ENCODE measurements at places on chromosomes 1 and 21.

DNA sequence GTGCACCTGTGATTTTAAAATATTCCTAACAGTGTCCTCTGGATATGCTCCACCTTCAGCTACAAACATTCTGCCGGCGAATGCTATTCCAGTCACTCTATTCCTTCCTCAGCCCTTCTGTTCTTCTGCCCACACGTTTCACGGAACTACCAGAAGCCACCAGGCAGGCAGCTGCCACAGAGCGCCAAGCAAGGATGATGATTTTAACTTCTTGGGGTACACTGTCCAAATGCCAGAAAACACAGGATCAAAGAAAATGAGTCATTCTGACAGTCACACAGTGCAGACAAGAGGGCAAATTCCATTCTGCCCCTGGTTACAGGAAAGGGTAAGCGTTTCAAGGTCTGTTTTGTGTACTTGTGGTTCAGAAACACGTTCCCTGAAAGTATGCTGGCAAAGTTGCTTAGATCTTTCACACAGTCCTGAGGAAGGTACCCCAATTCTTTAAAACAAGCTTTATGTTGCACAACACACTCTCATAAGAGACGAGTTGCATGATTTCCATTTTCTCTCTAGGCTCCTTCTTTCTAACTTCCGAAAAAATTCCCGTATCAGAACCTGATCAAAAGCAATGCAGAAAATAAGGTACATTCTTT lies 508.3 kb upstream of the PKN2 start:
- DNase-seq = no peak

DNA sequence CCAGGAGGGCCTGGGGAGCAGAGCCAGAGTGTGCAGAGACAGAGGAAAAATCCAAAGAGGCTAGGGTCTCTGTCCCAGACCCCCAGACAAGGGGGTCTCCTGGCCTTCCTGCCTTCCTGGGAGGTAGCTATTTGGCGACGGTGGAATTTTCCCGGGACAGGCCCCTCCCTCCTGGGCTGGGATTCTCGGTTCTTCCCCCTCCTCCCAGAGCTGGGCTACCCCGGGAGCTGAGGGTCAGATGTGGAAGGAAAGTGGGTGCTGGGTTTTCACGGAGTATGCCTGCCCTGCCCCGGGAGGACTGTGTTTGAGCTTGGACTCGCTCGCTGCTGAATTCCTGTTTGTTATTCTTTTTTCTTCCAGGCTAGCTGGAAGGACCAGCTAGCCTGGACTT lies 759 bp downstream of the AMPD2 start:
- DNase-seq = peak; percentile 68

- no peak for DNase-seq
Observed at GRCh38 chr1:229238674-229239415, 32.1 kb upstream of the RAB4A start.

DNA sequence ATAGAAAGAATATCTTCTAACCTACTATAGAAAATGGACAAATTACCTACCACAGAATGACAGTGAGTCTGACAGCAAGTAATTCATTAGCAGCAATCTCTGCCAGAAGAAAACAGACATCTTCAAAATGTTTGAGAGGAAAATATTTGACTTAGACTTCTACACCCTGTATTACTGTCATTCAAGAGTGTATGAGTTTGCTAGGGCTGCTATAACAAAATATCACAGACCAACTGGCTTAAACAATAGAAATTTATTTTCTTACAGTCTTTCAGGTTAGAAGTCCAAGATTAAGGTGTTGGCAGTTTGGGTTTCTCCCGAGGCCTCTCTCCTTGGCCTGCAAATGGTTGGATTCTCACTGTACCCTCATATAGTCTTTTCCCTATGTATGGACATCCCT lies 52.9 kb upstream of the FGGY start:
- DNase-seq = no peak

DNA sequence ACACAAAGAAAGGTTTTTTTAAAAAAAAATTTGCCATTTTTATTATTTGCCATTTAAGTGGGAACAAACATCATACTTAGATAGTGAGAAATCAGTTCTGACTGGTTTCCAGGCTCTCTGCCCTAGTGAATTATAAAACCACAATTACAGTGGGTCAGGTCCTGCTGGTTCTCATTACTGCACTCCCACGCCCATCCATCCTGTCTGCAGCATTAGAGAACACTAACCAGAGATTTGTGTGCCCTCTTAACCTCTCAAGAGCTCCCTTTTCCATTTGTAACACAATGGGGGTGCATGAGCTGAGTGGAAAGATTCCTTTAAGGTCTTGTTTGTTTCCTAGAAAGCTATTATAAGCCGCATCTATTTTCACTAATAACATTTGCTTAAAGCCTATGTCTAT lies 489.3 kb downstream of the AMY1C start:
- no peak for DNase-seq

DNA sequence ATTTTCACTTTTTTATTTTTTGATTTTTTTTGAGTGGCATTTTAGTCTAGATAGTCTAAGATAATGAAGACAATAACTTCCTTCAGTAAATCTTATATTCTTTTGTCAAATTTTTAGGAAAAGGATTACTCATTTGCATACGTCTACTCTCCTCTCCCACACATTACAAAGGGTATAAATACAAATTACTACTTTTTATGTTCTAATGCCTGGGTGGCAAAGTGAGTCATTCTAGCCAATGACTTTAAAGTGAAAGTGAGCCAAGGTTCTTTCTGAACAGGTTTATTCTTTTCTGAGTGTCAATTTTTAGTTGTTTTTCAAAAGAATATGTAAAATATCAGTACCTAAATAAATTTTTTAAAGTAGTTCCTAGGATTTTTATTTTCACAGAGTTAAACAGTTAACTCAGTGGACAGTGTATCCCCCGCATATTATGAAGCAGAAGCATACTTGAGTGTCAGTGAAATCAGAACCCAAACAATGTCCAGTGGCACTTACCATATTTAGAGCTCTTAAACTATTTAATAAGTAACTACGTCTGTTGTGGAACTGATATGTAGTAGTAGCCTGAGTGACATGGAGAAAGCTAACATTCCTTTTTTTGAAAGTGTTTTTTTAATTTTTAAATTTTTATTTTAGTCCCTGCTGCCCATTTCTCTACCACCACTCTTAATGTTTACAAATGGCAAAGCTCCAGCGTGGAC lies 141.7 kb downstream of the PHTF1 start:
- DNase-seq = no peak

GRCh38 chr1:17513131-17513530 lies 26.4 kb upstream of the ARHGEF10L start:
- no peak for DNase-seq

DNA sequence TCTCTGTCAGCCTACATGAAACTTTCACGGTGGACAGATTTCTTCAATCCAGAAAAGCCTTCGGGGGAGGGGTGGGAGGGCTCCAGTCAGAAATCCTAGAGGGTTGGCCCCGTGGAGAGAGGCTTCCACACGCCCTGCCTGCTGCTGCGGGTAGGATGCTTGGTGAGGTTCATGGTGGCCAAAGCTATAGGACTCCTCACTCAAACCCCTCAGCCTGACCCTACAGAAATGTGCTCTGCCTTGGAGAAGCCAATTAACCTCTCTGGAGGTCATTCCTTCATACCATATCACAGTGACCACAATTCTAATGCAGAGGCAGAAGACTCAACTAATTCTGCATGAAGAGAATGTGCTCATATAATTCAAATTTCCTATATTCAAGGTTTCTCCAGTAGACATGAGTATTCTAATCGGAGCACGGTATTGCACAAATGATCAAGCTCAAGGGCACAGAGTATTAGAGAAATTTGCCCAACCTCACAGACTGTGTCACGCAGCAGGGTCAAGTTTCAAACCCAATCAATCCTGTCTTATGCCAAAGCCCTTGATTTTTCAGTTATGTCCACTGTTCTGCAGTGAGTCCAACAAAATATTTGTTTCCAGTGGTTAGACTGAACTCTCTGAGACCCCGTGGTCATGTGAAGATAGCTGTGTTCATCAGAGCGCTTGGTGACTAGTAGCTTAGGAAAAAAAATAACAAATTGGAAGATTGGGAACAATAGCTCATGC lies 104.8 kb downstream of the TOMM20 start:
- DNase-seq = no peak

DNA sequence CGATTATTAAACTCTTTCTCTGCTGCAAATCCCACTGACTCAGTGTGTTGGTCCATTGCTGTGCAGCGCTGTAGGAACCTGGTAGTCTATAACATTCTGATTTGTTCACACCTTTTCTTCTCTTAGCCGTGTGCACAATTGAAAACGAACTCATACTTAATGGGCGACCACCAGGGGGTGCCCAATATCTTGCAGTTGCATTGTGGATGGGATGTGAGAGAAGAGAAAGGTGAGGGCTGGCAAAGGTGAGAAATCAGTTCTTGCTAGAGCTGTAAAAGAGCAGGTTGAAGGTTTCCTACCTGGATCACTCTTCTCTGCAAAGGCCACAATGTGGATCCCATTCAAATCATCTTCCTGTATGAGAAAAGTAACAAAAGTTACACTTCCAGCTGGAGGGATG lies 51.0 kb downstream of the CASQ2 start:
- no peak for DNase-seq

DNA sequence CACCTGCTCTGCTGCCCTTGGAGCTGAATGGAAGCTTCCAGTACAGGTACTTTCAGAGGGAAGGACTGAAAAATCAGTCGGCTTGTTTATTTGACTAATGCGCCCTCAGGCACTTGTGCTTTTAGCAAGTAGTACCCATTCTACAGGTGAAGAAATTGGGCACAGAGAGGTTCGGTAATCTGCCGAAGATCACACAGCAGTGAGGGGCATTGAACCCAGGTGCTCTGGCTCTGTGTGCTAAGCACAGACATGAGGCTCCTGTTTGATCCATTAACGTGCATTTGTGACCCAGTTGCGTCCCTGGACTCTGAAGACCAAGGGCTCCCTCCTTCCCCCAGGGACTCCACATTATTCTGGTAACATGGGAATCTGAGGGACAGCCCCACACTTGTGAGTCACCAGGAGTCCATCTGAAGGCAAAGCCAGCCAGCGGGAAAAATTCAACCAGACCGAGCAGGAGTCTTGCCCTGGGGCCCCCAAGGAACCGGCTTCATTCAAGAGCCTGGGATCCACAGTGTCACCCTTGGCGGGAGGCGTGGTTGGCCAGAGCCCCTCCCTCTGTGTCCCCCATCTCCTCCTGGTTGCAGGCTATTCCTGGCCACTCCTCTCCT lies 192.4 kb upstream of the ARHGEF16 start:
- DNase-seq = no peak

DNA sequence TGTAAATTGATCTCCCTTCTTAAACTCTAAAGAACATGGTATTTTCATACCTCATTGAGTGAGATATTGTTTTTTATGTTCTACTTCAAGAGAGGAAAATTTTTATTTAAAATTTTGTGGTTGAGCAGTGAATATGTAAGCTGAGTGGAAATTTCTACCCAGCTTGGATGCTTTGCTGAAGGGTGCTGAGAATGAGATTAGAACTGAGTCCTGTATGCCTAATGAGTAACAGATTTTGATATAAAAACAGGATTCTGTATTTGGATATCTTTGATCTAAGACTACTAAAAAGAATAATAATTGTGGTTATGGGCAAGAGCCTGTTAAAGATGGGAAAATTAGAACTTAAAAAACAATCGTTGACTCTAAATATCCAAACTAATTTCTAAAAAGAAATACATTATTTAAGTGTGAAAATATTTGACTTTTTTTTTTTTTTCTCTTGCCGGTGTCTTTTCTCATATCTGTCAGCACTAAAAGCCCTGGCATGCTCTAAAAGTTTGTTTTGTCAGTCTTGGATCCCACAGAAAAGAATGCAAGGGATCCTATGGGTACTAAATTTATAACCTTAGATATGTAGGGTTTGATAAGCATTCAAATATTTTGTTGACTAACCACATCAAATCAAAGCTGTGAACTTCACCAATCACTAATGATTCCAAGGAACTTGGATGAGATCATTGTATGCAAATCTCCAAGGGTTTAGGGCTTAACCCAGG lies 652.3 kb downstream of the PTPRC start:
- no peak for DNase-seq

- DNase-seq = no peak
Observed at GRCh38 chr1:236214761-236215160, 67.0 kb downstream of the ERO1B start.

DNA sequence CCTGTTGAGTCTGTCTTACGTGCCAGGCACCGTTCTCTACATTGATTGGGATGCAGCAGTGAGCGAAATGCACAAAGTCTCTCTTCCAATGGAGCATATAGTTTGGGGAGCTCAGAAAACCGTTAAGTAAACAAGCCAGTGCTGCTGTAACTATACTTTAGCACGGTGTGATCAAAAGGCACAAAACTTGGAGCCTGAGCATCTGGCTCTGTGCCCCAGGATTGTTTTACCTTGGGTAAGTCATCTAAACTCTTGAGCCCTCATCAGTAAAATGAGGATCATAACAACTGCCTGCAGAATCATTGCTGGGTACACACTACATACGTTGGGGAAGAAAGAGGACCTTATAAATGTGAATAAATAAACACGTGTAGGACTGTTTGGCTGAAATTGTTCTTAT lies 1.8 kb downstream of the HHIPL2 start:
- no peak for DNase-seq
